ENCODE measurements at places on chromosomes 5 and 9.

- DNase-seq = no peak
Observed at GRCh38 chr9:115328228-115328627, 210.3 kb upstream of the TNC start.

- no peak for DNase-seq
Observed at GRCh38 chr9:14909961-14910805, at the start of gene FREM1. Gene FREM1, minus strand, starts transcription at chr9:14910428. Its CDS starts 41,451 bp downstream, at chr9:14868977.

DNA sequence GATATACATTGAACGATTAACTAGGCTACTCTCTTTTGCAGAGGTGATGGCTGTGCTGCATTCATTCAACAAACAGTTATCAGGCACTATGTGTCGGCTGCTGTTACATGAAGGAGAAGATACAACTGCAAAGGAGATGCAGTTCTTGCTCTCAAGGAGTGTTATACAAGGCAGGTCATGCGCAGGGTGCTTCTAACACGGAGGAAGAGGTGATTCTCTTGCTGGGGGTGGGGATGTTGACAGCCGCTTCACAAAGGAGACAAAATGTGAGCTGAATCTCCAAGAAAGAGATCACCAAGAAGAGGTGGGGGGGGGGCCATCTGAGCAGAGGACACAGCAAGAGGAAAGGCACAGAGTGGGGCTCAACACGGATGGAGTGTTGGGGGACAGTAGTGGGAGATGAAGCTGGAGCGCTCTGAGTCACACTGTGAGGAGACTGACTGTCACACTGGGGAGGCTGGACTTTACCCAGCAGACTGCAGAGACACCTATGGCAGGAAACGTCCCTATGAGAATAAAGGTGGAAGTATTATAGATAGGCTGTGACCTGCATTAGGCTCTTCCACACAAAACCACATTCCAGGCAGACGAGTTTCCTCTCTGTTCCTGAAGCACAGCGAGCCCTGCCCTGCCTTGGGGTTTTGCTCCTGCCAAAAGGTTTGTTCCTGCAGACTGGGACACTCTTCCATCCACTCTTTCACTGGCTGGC is 20.9 kb downstream of the NDUFA8 start:
- no peak for DNase-seq

DNA sequence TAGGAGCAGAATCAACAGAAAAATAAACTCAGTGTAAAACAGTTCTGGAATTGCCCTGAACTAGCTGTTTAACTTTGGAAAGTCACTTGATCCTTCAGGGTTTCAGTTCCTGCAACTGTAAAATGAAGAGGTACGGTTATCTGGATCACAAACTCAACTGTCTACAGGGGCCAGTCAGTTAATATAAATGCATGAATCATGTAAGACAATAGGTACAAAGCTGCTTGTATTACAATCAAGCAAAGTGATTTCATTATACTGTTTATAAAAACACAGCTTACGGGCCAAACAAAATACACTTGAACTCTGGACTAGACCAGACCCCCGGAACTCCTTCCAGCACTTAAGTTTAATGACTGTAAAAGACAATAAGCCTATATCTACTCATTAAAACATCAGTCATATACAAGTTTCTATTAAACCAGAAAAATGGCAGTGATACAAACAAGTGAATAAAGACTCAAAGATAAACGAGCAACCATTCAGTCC is 73.0 kb downstream of the MRPS27 start:
- no peak for DNase-seq

All from stimulated activated CD8-positive, alpha-beta memory T cell treated with anti-CD3 and anti-CD28 coated beads, Interleukin-7, amount 100 ng/mL, for 48 hours (primary cell).